ENCODE measurements at places on chromosomes 5 and 9. TPM values are rescaled to one million over a fixed set of nuclear protein-coding genes. Genes with fewer than 3 reads are reported as not detected.

- DNase-seq, result no peak
Measured at GRCh38 chr5:118069452-118069851, 918.9 kb downstream of the DTWD2 start.

DNA sequence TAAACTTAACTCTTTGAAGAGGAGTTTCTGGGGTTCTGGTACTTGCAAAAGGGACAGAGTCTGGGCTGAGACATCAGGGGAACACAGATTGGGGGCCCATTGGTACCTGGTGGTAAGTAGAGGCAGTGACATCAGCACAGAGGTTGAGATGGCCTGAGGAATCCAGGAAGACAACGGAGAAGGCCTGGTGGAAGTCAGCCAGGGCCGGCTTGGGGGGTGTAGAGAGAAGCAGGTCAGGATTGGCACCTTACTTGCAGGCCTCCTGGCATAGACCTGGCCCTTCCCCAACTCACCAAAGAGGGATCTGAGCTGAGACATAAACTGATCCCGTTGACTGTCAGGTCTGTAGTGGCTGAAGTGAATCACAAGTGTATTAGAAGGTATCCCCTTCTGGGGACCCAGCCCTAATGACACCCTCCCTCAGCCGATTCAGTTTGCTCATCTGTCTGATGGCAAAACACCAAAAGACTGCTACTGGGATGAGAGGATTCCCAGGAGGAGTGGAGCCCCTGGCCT lies 5.5 kb downstream of the NOL6 start:
- DNase-seq, result no peak

GRCh38 chr5:31270396-31270795 lies 76.9 kb downstream of the CDH6 start:
- DNase-seq, result no peak

Gene SPINK4
- total RNA-seq, result not detected

DNA sequence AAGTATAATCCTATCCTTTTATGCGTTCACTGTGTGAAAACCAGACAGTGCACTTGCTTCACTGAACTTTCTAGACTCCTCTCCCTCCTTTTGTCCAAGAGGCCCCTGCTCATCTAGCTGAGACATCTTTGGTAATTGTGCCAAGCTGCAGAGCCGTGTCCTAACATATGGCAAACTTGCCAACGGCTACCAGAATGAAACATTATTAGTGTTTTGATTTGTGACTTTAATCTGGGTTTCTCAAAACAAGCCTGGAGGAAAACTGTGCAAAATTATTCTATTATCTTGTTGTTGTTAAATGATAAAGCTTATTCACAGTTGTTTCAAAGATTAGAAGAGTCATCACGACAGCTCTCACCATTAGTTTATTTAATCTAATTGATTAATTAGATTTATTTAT lies 79.0 kb upstream of the RETREG1 start:
- no peak for DNase-seq

GRCh38 chr9:131682261-131682660 lies 57.6 kb downstream of the RAPGEF1 start:
- DNase-seq, result no peak

Measured in uterus (tissue), 4 donors.